ENCODE measurements at places on chromosomes 4 and X. TPM values are rescaled to one million over a fixed set of nuclear protein-coding genes. Genes with fewer than 3 reads are reported as not detected.

Gene CCDC160
- total RNA-seq = not detected

Gene CNGA1
- total RNA-seq = 0.39 TPM

GRCh38 chr4:42416017-42416416, 18.7 kb downstream of the SHISA3 start:
- H3K36me3 ChIP-seq = no peaks in the 10 kb centered on the region
- H3K4me1 ChIP-seq = no peaks in the 10 kb centered on the region
- DNase-seq = no peak
- no peak overlapping the region for H3K4me3 ChIP-seq

Gene CYLC1
- not detected for total RNA-seq

Gene FABP2
- not detected for total RNA-seq

- no peak for DNase-seq
- no peaks in the 10 kb centered on the region for H3K4me1 ChIP-seq
- H3K36me3 ChIP-seq = no peaks in the 10 kb centered on the region
- no peak overlapping the region for H3K27ac ChIP-seq
- no peak overlapping the region for H3K4me3 ChIP-seq
- H3K27me3 ChIP-seq = no peaks in the 10 kb centered on the region
These were observed 642.4 kb downstream of the TRIML1 start for GRCh38 chr4:188781655-188782054.

Gene RPS6KA3
- total RNA-seq = 77.7 TPM

DNA sequence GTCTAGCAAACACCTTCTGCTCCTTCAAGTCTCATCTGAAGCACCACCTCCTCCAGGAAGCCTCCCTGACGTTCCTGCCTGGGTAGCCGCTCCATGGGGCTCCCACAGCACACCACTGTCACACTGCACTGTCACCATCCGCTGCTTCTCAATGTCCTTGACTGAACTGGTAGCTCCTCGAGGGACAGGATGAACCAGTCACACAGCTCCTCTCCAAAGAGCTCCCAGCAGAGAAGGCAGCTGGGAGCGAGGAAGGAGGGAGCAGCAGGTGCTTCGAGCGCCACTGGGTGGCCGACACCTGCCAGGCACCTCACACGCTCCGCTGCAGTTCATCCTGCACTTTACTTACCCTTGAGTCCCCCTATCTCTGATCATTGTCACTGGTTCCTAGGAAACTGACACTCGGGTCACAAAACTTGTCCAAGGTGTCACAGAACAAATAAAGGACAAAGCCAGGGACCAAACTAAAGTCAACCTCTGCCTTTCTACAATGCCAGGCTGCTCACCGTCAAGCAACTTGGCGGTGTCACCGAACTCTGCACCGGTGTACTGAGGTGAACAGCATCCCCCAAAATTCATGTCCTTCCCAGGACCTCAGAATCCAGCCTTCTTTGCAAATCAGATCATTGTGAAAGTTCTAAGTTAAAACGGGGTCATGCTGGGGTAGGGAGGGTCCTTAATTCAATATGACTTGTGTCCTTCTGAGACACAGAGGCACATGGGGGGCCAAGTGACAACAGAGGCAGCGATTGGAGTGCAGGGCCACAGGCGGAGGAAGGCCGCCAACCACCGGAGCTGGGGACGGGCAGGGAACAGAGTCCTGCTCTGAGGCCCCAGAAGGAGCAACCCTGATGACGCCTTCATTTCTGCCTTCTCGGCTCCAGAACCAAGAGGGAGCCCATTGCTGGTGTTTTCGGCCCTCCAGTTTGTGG, 5.5 kb upstream of the S100P start:
- no peak for DNase-seq
- H3K27ac ChIP-seq = peak overlapping the region; percentile 77
- H3K27me3 ChIP-seq = no peaks in the 10 kb centered on the region
- H3K4me1 ChIP-seq = peaks cover 21% of the 10 kb centered on the region
- H3K4me3 ChIP-seq = peak overlapping the region; percentile 23

DNA sequence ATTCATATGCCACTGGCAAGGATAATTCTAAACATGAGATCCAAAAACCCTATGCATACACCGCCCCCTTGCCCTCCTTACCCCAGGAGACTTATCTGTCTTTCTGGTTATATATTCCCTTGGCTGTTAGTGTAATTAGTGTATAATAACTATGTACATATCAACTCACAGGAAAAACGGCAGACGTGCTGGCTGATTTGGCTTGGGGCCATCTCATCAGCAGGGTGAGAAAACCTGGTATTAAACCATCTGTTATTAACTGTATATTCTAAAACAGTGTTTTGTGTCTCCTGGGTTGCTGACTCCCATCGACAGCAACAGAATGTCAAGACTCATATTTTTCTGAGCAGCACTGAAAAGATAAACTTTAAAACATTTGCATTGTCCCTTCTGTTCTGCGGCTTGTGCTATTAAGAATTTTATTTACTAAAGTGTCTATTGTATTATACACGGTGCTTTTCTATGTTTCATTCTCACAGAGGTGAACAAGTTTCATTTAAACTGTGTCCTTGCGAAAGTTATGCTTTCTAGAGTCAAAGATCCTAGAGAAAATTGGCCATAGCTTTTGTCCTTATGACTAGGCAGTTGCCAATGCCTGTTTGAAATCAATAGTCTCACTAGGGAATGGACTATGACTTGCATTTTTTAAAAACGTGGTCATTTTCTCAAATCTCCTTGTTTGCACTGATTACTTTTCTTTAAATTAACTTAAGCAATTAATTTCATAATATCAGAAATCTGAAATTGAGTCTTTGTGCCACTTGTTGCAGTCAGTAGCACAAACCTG, 211.5 kb upstream of the MID1 start:
- no peaks in the 10 kb centered on the region for H3K27me3 ChIP-seq
- H3K4me1 ChIP-seq = no peaks in the 10 kb centered on the region
- no peak for DNase-seq
- H3K4me3 ChIP-seq = no peak overlapping the region
- H3K36me3 ChIP-seq = no peaks in the 10 kb centered on the region

- no peak overlapping the region for H3K27ac ChIP-seq
- no peak for DNase-seq
- peaks cover 8% of the 10 kb centered on the region for H3K4me1 ChIP-seq
- no peak overlapping the region for H3K4me3 ChIP-seq
- no peaks in the 10 kb centered on the region for H3K27me3 ChIP-seq
These were observed 25.9 kb downstream of the PKD2 start for GRCh38 chr4:88033309-88033708.

DNA sequence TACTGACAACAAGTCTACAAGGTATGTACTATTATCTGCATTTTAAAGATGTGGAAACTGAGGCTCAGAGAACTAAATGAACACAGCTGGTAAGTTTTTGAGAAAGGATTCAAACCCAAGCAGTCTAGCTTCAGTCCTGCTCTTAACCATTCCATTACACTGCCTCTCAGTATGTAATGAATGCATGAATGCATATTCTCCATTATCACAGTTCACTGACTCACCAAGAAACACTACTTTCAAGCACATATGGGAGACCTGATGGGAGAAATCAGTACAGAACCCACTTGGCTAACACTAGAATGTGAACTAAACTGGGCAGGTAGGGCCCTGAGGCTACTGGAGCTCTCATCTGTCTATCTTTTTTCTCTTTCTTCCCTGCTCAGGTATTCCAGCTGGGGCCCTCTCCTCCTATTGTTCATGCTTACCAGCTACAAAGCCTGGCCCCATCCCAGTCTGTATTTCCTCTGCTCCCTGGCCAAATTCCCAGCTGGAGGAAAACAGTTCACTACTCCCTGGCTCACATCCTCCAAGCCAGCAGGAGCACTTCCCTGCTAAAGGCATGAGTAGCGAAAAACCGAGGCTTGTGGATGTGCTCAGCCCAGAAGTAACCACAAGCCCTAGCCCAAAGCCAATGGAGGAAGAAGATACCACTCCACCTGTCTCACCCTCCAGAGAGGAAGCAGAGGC, 178.2 kb upstream of the ARHGEF9 start:
- H3K27ac ChIP-seq = no peak overlapping the region
- DNase-seq = no peak
- no peak overlapping the region for H3K4me3 ChIP-seq
- H3K36me3 ChIP-seq = no peaks in the 10 kb centered on the region
- no peaks in the 10 kb centered on the region for H3K4me1 ChIP-seq

DNA sequence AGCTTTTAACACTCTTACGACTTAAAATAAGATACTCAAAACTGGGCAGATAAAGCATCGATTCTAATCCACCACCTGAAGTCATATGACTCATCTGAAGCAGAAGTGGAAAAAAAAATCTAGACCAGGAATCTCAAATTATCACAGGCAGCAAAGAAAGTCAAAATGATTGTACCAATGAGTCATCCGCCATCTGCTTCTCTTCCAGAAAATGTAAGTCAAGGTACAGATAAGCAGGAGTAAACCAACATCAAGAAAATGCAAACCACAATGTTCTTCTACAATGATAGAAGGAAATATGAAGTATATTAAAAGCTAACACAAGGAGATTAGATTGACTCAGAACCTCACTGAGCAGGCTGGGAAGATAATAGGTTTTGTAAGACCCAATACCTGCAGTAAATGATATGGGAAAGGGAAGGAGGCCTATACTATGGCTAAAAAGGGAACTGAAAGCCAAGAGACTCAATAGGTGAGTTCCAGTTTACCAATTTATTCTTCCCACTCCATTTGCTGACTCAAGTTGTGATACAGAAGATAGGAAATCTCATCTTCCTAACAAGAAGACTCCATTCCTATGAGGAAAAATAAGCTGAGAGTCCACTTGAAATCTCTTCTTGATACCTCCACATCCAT, 88.4 kb upstream of the TET2 start:
- H3K4me1 ChIP-seq = peaks cover 48% of the 10 kb centered on the region
- DNase-seq = no peak
- no peaks in the 10 kb centered on the region for H3K36me3 ChIP-seq
- H3K27me3 ChIP-seq = no peaks in the 10 kb centered on the region
- no peak overlapping the region for H3K4me3 ChIP-seq
- H3K27ac ChIP-seq = no peak overlapping the region

- DNase-seq = no peak
- H3K36me3 ChIP-seq = no peaks in the 10 kb centered on the region
- H3K27me3 ChIP-seq = no peaks in the 10 kb centered on the region
- H3K4me3 ChIP-seq = no peak overlapping the region
These were observed 56.1 kb downstream of the LUZP4 start for GRCh38 chrX:115345615-115346014.

Gene DNAAF6
- total RNA-seq = not detected

Gene TMSB15A
- total RNA-seq = not detected

Gene HDX
- 6.8 TPM for total RNA-seq

GRCh38 chr4:130064471-130064870, 968.5 kb downstream of the C4orf33 start:
- no peaks in the 10 kb centered on the region for H3K4me1 ChIP-seq
- no peak for DNase-seq
- H3K36me3 ChIP-seq = no peaks in the 10 kb centered on the region
- no peak overlapping the region for H3K4me3 ChIP-seq
- no peak overlapping the region for H3K27ac ChIP-seq

DNA sequence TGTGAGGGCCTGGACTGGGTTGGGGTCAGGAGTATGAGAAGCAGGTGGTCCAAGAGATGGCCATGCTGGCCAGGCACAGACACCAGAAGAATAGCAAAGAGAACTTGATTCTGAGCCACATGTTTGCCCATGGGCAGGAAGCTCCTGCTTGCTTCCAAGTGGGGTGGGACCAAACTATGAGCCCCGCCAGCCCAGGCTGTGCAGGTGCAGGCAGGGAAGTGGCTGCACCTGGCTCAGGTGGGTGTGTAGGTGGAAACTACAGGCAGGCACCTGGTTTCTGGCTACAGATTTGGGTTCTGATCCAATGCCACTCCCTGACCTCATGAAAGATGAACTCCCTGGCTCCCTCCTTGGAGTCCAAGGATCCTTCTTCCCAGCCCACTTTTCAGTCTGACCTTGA, 207.9 kb upstream of the KLF3 start:
- no peak overlapping the region for H3K4me3 ChIP-seq
- no peaks in the 10 kb centered on the region for H3K36me3 ChIP-seq
- H3K4me1 ChIP-seq = peaks cover 4% of the 10 kb centered on the region
- H3K27ac ChIP-seq = no peak overlapping the region
- no peaks in the 10 kb centered on the region for H3K27me3 ChIP-seq
- DNase-seq = no peak

Gene AMBN
- not detected for total RNA-seq

DNA sequence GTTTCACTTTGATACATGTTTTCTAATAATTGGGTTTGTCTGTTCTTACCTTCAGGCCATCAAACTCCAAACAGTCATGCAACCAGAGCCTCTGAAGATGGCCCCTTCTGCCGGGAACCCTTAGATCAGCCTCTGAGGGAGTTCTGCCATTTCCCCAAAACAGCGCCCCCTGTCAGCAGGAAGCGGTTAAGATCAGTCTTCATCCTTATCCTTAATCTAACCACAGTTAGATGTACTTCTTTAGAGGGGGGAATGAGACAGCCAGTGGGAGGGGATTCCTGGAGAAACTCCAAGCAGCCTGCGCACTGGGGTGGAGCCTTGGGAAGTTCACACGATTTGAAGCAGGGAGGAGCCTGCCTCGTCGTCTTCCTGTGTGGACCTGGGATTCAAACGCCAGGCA, 185.4 kb downstream of the INPP4B start:
- H3K36me3 ChIP-seq = no peaks in the 10 kb centered on the region
- H3K27me3 ChIP-seq = no peaks in the 10 kb centered on the region
- no peak for DNase-seq

GRCh38 chrX:48002319-48002718, 1.5 kb downstream of the ZNF182 start:
- H3K27me3 ChIP-seq = no peaks in the 10 kb centered on the region
- DNase-seq = no peak
- no peak overlapping the region for H3K27ac ChIP-seq
- H3K4me3 ChIP-seq = no peak overlapping the region
- H3K36me3 ChIP-seq = no peaks in the 10 kb centered on the region
- H3K4me1 ChIP-seq = peaks cover 24% of the 10 kb centered on the region

Gene SSX4
- not detected for total RNA-seq

GRCh38 chrX:150363561-150364346, 637 bp downstream of the MAMLD1 start:
- DNase-seq = peak; percentile 80
- peak overlapping the region; percentile 51 for H3K4me3 ChIP-seq
- H3K27ac ChIP-seq = peak overlapping the region; percentile 86

Gene RAB9A
- total RNA-seq = 33.6 TPM

DNA sequence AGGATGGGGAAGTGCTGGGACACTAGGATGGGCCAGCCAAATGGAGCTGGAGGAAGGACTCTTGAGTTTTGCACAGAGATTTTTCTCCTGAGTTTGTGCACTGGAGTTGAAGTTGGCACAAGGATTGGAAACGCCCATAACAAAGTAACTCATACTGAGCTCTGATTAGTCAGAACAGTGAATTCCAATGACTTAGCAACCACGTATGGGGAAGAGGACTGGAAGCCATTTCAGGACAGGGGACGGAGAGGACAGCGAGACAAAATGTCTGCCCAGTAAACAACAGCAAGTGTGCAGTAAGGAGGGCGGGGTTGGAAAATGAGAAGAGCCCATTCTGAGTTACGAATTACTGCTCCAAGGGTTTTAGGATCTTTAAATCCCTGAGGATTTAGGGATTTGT, 5.9 kb downstream of the RIPPLY1 start:
- no peaks in the 10 kb centered on the region for H3K36me3 ChIP-seq
- no peak overlapping the region for H3K4me3 ChIP-seq
- no peaks in the 10 kb centered on the region for H3K4me1 ChIP-seq
- no peak overlapping the region for H3K27ac ChIP-seq
- peaks cover 3% of the 10 kb centered on the region for H3K27me3 ChIP-seq

Gene ETDA
- not detected for total RNA-seq

Gene TBC1D9
- total RNA-seq = 79.3 TPM
